Frontal cortex (tissue), 4 donors: ENCODE measurements at places on chromosomes 3 and 15. TPM values are rescaled to one million over a fixed set of nuclear protein-coding genes. Genes with fewer than 3 reads are reported as not detected.

DNA sequence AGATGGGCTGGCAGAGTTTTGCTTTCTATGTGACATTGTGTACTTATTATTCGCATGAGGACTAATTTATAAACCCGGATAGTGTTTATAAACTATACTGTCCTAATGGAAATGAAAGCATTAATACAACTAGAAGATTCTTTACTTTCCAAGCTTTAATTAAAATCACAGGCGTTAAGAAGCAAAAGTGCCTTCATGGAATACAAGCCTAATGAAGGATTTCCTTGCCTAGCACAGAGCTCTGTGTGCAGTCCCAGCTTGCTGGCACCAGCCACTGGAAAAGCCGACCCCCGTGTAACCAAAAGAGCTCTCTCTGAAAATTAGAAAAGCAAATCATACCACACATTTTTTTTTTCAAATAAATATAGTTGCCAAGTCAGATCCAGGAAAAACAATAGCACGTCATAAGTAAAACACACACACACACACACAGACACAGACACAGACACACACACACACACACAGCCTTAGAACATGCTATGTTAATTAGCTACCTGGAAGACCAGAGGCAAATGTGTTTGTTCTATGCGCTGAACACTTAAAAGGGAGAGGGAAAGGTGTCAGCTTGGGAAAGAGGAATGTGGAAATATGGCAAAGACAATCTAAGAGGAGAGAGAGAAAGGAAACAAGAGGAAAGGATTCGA is 1084.2 kb downstream of the TUSC7 start:
- no peak for DNase-seq

DNA sequence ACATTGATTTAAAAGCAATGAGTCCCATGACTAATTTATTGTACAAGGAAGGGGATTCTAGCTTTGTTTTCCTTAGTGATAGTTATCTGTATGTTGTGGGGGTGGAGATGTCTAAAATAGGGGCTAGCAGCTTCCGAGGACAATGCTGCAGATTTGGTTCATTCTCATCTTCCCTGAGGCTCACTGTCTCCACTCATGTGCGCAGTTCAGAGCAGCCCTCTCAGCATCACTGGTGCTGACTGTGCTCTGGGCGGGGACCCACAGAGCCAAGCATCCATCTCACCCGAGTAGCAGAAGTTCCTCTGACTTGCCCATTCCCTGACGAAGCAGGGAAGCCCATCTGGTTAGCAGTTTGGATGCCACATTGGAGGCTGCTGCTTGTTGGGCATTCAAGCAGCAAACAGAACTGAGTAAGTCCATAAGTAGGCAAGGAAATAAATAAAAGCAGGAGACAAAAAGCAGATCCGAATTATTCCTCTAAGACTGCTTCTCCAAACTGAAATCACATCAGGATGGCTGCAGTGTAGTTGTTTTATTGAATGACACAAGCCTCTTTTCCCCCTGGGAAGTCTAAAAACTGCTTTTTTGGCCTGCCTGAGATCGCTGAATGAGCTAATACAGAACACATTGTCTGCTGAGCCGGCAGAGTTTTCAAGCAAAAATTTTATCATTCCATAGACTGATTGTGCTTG is 27.5 kb downstream of the RARB start:
- no peak for DNase-seq

DNA sequence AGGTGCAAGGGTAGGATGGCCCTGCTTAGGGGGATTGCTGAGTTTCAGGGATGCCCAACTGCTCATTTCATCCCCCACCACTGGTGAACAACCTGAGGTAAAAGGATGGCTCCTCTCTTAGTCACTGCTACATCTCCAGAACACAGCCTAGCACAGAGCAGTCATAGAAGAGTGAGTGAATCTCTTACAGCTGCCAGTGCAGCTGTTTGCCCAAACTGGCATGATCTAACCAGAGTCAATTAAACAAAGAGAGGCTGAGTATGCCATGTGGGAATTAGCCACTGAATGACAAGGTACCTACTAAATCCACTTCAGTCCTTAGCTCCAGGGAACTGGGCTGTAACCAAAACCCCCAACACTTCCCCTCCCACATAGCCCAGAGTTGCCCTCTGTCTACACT is 6.8 kb upstream of the NCKIPSD start:
- DNase-seq = no peak

DNA sequence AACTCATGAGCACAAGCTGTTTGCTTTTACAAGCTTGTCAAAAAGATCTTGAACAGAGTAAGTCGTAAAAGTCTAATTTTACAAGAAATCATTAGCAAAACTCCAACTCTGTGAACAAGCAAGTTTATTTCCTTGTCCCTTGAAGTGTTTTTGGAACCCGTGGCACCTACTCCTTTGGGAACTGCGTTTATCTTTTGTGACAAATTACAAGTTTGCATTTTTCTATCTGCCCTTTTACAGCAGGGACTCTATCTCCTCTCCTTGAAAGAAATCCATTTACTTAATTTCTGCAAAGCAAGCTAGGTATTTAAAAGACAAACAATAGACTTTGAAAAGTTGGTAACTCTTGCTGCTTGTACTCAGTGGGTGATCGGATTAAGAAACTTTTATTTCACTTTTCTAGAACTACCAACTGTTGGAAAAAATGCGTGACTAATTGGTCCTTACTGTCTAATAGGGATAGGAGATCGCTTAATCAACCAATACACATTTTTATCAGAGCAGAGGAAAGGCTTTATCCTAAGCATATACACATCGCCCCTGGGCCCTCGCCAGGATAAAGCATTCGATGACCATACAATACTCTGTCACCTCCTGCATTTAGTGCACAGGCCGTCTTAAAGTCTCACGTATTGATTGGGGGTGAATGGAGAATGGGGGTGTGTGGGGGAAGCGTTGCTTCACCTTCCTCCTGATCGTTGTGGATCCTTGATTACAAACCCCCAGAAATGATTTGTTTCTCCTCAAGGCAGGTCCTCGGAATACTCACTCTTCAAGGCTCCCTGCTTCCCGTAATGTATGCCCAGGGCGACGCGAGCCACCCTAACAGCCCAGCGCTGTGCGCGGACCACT is 1.7 kb downstream of the PRTG start:
- no peak for DNase-seq

GRCh38 chr3:16349986-16350596 is 85.1 kb downstream of the OXNAD1 start:
- no peak for DNase-seq

GRCh38 chr15:71112429-71112828 is 2.8 kb upstream of the THSD4 start:
- DNase-seq = no peak

DNA sequence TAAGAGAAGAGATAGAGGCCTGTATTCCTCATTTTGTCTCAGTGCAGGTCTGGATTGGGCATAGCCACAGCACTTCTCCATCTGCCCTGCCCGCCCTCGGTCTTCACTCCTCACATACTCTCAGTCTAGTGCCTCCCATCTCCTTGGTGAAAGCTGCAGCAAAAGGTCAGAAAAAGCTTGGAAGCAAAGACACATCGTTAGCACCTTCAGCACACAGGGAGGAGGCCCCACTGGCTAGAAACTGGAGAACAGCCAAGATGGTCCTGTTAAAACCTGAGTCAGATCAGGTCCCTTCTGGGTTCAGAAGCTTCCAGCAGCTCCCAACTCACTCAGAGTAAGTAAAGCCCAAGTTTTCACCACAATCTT is 1.6 kb upstream of the KLF15 start:
- DNase-seq = no peak

DNA sequence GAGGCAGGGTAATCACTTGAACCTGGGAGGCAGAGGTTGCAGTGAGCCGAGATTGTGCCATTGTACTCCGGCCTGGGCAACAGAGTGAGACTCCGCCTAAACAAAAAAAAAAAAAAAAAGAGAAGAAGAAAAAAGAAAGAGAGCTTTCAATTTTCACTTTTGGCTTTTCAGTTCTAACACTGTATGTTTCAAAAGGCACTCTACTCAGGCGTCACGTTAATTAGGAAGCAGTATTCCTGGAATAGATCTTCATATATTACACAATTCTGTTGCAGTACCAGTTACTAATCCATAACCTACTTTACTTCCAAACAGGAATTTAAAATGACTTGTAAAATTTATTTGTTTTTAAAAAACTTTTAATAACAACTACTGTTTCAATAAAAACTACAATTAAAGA is 131.7 kb upstream of the PLXND1 start:
- no peak for DNase-seq

GRCh38 chr15:74664028-74664616 is 31.7 kb downstream of the EDC3 start:
- DNase-seq = no peak

- DNase-seq = no peak
These were observed 194.3 kb downstream of the RORA start for GRCh38 chr15:61034678-61035291.

DNA sequence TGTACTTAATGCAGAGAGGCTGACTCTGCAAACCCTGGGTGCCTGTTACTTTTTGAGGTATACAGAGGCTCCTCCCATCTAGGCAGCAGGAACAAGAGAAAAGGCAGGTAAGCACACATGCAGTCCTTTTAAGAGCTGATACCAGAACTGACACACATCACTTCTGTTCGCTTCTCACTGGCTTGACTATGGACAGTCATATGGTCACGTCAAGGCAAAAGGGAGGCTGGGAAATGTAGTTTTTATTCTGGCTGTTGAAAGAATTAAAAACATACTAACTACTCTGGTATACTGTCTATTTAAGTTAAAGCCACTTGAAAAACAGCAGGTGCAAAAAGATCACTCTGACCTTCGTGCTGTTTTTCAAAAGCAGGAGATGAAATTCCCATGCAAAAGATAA is 218.3 kb downstream of the CTNNB1 start:
- DNase-seq = no peak

GRCh38 chr15:22863356-22863755 is 24.9 kb downstream of the NIPA2 start:
- no peak for DNase-seq

DNA sequence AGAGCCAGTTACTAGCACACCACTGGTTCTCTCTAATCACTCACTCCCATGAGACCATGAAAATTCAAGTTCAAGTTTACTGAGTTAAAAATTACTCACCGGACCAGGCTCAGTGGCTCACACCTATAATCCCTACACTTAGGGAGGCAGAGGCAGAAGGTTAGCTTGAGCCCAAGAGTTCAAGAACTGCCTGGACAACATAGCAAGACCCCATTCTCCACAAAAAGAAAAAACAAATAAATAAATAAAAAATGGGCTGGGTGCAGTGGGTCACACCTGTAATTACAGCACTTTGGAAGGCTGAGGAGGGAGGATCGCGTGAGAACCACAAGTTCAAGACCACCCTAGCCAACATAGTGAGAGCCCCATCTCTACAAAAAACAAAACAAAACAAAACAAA is 21.2 kb upstream of the CILP start:
- DNase-seq = no peak

- no peak for DNase-seq
These were observed 251.9 kb downstream of the NAALADL2 start for GRCh38 chr3:175111036-175111435.

DNA sequence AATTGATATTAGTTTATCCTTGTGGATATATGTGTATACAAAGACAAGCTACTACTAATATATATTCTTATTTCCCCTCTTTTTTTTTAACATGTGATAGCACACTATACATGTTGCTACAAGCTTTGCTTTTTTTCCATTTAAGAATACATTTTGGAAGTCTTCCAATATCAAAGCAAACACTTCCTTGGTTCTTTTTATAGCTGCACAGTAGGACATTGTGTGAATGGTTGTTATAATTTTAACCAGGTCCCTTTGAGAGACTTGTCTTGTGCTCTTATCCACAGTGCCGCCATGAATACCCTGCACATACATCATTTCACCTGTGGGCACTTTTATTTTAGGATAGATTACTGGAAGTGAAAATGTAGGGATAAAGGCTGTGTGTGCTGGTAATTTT is 88.7 kb downstream of the CACNA2D3 start:
- no peak for DNase-seq

GRCh38 chr15:80926126-80926525 is 63.5 kb downstream of the MESD start:
- DNase-seq = no peak

DNA sequence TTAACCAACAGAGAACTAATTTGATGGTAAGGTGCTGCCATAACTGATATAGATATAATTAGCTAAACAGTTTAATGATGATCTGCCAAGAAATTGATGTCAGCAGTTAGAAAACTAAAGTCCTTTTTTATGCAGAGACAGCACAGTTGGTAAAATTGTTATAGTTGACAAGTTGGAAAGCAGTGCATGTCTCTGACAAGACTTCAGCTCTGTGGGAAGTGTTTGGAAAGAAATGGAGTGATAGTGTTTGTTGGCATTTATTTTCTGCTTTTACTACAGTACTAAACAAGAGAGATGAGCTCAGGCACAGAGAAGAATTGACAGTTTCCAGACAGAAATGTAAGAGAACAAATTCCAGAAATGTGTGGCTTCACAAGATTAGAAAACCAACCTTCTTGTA is 523.5 kb upstream of the BCHE start:
- DNase-seq = no peak

DNA sequence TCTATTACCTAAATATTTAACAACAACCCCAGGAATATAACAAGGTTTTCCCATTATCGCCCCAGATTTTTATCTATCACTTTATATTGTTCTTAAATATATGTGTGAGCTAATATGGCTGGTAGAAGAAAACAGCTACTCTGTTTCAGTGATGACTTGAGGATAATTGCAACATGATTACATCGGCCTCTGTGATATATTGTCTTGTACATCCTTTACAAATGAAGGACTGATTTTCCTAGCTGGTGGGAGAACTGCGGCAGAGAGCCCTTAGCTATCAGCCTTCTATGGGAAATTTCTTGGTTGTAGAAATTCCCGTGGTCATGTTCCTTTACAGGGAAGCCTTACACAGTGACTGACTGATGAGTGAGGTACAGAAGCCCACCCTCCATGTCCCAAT is 110.9 kb upstream of the ZNF717 start:
- no peak for DNase-seq

DNA sequence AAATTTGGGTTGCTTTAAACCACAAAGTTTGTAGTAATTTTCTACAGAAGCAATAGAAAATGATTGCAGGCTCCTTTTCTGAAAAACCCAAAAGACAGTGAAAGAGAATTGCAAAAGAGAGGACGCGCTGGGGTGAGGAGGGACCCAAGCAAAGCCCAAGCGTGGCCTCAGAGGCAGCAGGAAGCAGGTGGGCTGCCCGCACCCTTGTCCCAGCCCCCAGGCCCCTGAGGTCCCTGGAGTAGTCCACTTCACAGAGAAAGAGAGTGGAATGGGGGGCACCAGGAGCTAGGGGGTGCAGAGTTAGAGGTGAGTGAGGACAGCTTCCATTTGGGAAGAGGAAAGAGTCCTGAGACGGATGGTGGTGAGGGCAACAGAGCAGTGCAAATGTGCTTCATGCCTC is 11.6 kb downstream of the DNAJB8 start:
- no peak for DNase-seq

GRCh38 chr3:132641837-132642538 is 17.6 kb downstream of the ACAD11 start:
- DNase-seq = no peak

GRCh38 chr15:79844221-79844620 is 52.6 kb downstream of the MTHFS start:
- DNase-seq = no peak

Gene SPRED1
- 70.9 TPM for total RNA-seq

Gene GOLGA8S
- total RNA-seq = not detected

Gene CFAP100
- total RNA-seq = 3.7 TPM

Gene LMOD3
- total RNA-seq = 0.41 TPM

Gene CISH
- total RNA-seq = 0.41 TPM

Gene SHC4
- 5.7 TPM for total RNA-seq

Gene DISP2
- total RNA-seq = 5.3 TPM
